ENCODE measurements at places on chromosomes 5 and 9.

DNA sequence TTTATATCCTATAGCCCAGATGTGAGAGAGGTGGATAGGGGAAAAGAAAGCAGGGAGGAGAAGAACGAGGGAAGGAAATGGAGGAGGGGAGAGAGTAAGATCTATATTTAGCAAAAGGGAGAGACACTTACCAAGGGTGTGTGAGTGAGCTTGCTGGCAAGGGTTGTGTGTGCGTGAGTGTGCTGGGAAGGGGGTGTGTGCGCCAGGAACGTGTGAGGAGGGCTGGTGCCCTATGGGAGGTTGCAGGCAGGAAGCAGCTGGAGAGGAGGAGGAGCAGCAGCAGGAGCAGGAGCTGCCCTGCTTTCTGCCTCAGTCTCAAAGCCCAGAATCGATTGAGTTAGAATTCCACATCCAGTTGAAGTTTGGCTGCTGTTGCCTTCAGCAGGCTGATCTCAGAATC is 148.3 kb upstream of the RUSC2 start:
- DNase-seq: no peak

- no peak for DNase-seq
These were observed 139.8 kb upstream of the SMARCA2 start for GRCh38 chr9:1875251-1875851.

GRCh38 chr5:27472000-27472763 is 433.8 kb upstream of the CDH9 start:
- DNase-seq: no peak

DNA sequence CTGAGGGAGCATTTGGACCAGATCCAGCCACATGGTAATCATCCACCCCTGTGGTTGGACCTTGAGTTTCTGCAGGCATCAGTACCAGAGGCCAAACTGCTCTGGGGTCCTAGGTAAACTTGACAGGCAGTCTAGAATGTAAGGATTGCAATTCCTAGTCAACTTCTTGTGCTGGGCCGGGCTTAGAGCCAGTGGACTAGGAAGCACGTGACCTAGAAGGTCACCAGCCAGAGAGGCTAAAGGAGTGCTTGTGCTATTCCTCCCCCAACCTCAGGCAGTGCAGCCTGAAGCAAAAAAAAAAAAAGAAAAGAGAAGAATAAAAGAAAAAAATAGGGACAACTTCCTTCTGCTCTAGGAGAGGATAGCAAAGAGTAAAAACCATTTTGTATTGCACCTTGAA is 406.2 kb upstream of the FTMT start:
- DNase-seq: no peak

- no peak for DNase-seq
These were observed 20.8 kb upstream of the CTNNA1 start for GRCh38 chr5:138732466-138732865.

DNA sequence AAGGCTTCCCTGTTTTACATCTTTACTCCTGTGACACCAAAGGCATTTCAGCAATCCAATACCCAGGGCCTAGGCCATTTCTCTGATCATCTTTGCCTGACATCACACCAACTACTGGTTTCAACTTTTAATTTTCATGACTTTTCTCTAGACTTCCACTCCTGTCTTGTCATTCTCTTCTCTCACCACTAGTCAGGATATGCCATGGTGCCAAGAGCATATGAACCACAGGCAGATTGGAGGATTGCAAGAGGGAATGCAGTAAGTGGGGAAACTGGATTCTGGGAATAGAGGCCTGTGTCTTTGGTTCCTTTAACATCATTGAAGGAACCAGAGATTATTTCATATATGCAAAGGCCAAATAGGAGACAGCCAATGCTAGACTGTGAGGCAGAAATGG is 69.3 kb downstream of the ANKRD31 start:
- DNase-seq: no peak

GRCh38 chr5:65307931-65308330 is 173.8 kb downstream of the ADAMTS6 start:
- DNase-seq: no peak

- no peak for DNase-seq
These were observed 421.9 kb downstream of the CDH10 start for GRCh38 chr5:24222876-24223275.

DNA sequence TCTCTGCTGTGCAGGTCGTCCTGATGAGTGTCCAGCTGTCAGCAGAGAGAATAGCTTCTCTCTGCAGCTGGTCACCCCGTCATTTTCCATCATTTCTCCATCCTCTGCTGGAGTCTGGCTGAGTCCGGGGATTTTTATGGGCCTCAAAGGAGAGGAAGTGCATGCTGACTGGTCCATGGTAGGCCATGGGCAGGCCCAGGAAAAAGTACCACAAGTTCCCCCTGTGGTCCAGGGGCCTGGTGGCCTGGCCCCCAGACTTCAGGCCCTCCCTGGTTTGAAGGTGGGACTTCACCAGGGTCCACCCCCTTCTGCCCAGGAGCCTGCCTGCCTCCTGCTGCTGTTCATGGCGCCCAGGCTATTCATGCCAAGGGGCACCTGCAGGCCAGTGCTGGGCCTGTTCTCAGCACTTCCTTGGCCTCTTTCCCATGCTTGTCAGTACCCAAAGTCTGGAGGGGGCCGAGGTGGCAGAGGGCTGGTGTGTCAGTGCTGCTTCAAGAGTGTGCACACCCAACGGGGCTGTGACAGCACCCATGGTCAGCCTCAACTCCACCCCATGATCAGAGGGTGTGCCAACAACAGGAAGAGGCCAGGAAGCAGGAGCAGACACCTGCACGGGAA is 7.3 kb upstream of the MTMR12 start:
- DNase-seq: no peak

DNA sequence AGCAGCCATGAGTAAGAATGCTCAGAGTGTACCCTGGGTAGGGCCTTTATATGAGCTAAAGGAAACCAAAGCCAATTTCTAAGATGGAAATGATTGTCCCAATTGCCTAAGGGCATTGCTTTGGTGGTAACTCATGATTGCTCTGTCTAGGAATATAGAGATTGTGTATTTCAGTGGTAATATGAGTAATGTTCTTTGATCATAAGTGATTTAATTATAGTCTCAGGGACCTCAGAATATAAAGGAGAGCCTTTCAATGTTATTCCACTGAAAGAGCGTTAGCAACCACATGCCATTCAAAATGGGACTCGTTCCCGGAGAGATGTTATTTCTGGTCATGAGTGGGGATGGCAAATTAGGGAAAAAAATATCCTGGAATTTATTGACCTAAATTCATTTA is 340.5 kb downstream of the ARHGEF28 start:
- DNase-seq: no peak

DNA sequence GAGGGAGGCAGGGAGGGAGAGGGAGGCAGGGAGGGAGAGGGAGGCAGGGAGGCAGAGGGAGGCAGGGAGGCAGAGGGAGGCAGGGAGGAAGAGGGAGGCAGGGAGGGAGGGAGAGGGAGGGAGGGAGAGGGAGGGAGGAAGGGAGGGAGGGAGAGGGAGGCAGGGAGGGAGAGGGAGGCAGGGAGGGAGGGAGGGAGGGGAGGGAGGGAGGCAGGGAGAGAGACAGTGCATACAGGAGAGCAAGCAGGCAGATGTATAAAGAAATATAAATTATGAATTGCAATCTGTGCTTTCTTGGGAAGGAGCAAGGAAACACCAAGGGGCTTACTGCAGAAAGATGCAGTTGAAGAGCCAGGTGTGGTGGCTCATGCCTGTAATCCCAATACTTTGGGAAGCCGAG is 147.2 kb upstream of the PANK3 start:
- no peak for DNase-seq

GRCh38 chr5:114062932-114063867 is 298.7 kb upstream of the KCNN2 start:
- DNase-seq: no peak

GRCh38 chr5:71882826-71883741 is 164.0 kb downstream of the CARTPT start:
- no peak for DNase-seq

DNA sequence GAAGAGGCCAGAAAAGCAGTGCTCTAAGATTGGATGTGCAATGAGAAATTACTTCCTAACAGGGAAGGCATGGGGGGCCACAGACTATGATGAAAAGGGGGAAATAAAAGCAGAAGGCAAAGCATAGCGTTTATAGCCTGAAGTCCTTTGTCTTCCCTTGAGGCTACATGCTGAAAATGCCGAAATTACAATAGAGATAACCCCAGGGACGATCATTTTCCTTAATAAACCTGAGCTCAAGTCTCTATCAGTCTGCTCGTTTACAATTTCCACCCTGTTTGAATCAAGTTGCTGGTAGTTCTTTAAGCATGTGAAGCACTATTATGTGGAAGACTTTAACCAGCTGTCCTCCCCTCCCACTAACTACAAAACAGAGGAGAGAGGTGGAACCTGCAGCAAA is 60.4 kb downstream of the FREM1 start:
- no peak for DNase-seq

DNA sequence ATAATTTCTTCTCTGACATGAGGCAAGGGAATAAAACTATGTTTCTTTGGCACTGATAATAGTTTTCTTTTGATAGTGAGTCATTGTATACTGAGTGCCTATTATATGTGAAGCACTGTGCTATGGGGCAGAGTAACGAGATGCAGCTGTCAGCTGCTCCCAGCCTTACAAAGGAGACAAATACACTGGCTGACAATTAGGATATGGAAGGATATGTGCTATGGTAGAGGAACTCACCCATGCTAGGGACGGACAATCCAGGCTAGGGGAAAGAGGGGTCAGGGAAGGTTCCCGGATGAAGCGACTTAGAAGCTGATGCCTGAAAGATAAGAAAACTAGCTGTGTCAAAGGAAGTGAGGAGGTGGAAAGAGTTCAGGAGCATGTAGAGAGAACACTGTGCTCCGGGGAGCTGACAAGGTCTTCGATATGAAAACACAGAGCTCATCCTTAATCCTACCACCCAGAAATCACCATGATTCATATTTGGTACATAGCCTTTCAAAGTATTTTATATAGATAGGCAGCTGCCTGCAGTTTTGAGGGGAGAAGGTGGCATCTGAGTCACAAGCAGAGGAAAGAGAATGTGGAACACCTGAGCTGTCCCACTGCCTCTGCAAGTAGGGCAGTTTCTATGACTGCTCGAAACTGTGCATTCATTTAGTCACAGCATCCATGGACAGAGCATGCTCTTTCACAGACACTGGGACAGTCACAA is 12.1 kb downstream of the BSPRY start:
- no peak for DNase-seq

GRCh38 chr9:135809166-135809565 is 98.2 kb downstream of the CAMSAP1 start:
- no peak for DNase-seq

- DNase-seq: no peak
These were observed 26.7 kb upstream of the SVEP1 start for GRCh38 chr9:110606179-110606790.

- DNase-seq: no peak
These were observed 16.7 kb downstream of the CXXC5 start for GRCh38 chr5:139664727-139665351.

GRCh38 chr5:151083081-151083676 is 2.3 kb upstream of the TNIP1 start:
- DNase-seq: no peak

DNA sequence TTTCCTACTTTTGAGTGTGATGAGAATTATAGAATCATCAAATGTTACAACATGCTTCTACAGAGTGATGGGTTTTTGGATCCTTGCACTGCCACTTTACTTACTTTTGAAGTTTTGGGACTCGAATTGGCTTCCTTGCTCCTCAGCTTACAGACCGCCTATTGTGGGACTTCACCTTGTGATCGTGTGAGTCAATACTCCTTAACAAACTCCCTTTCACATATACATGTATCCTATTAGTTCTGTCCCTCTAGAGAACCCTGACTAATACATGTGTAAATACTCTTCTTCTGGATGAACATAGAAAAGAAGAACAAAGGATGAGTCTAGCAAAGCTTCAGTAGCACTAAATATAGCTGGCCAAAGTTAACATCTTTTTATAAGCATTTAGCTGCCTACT is 98.7 kb upstream of the PDE4D start:
- DNase-seq: no peak

- DNase-seq: no peak
These were observed 209.8 kb upstream of the CTNND2 start for GRCh38 chr5:12114075-12114474.

GRCh38 chr9:126638571-126639132 is 24.9 kb downstream of the LMX1B start:
- DNase-seq: peak; percentile 19

GRCh38 chr9:14247577-14247976 is 66.4 kb downstream of the NFIB start:
- no peak for DNase-seq

DNA sequence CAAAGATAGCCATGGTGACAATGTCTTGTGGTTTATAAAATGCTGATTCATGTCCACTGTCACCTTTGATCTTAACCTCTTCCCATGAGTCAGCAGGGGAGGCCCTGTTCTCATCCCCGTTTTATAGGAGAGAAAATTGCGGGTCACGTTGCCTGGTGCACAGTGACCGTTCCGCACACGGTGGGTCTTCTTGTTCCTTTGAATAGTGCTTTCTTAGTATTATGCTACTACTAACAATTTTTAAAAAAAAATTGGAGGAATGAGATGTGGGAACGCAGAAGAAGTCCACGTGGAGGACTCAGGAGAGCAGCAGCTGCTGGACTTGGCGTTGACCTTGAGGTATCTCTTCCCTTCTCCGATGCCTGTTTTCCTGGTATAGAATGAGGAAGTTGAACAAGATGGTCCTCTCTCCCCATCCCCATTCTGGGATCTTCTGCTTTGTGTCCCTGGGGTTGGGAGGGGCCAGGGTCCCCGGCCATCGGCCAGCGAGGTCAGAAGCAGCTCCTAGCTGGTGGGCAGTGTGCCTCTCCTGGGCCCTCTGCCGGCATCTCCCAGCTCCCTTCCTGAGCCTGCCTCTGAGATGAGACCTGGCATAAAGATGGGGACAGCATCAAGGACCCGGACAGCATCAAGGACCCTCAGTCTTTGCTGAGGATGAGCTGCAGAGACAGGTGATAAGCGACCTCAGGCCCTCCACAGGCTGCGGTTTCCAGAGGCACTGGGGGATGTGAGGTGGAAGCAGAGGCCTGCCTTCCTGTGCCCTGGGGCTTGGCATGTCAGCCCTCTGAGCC is 143.9 kb downstream of the C9orf50 start:
- DNase-seq: no peak

DNA sequence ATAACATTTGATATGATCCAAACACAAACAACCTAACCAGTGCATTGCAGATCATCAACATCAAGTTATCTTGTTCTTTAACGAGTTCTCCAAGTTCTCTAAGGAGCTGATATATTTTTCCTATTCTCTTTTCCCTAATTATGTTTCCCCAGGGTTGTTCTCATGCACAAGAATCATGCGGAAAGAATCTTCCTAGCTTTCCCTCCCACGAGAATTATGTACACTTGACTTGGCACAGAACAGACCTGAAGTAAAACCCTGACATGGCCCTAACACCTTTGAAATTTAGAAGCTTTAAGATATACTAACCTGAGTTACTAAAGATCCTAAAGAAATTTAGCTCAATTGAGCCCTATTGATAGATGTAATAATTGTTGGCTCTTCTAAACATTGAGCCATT is 110.7 kb upstream of the FST start:
- DNase-seq: no peak

GRCh38 chr5:102296178-102296817 is at the start of gene SLCO4C1:
TSS of gene SLCO4C1 (minus strand) at chr5:102296284. CDS start at chr5:102296262, 22 bp downstream.
- DNase-seq: peak; percentile 17
